ENCODE measurements at places on chromosomes 3 and 15.

DNA sequence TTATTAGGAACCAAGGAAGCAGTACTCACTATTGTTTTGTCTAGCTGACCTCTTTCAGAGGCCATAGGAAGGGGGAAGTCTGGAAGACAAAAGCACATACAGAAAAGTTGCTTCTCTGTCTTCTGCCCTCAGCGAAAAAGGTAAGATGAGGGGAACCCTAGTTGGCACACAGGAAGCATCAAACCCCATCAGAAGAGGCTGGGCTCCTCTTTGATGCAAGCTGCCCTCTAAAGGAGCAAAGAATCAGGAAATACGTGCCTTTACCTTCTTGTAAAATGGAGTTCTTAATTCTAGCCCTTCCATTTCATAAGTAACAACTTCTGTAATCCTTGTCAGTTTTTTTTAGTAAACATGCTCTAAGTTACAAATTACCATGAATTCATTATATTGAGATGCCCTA, 12.5 kb downstream of the SPINK8 start:
- no peak for DNase-seq

GRCh38 chr15:61003437-61004218, 225.5 kb downstream of the RORA start:
- peak; percentile 35 for DNase-seq

GRCh38 chr15:92670621-92671020, 15.0 kb upstream of the FAM174B start:
- no peak for DNase-seq

DNA sequence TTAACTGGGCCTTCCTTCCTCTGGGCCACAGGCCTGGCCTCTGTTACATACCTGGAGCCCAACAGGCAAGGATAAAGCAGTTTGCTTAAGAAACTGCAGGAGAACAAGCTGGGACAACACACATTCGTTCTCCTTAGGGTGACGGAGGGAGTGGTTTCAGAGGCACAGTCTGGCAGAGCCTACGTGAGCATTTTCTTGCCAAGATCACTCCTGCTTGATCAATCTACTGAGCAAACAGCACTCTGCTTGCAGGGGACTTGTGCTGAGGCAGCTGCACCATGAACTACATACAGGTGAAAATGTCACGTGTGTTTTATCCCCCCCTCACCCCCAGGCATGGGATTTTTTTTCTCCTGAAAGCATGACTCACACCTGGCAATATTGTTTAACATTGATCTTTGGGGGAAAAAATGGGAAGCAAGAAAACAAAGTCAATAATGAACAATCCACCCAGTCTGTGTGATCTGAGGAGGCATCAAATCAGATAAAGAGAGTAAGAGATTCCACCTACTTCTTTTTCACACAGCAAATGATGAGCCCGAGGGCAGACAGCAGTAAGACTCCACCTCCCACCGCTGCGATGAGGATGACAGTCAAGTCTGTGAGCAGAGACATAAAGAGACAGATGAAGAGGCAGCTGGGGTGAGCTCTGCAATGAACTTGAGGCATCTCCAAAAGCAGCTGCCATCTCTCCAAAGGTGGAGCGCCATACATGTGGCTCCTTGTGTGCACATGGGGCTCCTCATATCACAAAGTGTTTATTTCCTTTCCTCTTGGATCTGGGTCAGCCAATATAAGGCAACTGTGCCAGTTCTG, 57.4 kb downstream of the CDCP1 start:
- DNase-seq: no peak

GRCh38 chr3:161600173-161600572, 103.6 kb downstream of the OTOL1 start:
- no peak for DNase-seq

DNA sequence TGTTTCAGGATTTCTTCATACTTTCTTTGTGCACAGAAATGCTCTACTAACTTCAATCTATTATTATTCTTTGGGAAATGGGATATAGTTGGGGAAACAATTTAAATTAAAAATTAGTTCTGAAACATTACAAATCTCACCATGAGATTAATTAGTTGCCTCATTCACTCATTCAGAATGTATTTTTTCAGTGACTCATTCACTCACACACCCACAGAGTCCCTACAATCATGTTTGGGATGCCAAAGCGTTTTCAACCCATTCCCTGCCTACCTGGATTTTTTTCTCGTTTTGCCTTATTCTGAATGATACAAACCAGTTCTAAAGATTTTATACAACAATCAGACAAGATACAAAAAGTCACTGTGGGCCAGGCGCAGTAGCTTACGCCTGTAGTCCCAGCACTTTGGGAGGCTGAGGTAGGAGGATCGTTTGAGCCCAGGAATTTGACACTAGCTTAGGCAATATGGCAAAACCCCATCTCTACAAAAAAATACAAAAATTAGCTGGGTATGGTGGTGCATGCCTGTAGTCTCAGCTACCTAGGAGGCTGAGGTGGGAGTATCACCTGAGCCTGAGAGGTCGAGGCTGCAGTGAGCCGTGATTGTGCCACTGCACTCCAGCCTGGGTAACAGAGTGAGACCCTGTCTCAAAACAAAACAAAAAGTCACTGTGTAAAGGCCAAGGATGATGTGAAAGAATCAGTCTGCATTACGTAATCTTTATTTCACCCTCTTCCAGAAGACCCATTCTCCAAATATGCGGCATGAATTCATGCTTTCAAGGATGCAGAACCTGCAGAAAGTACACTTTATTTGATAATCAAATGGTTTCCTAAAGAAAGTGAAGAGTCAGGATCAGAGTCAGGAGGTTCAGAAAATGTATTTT, 34.8 kb upstream of the ARHGEF3 start:
- no peak for DNase-seq

DNA sequence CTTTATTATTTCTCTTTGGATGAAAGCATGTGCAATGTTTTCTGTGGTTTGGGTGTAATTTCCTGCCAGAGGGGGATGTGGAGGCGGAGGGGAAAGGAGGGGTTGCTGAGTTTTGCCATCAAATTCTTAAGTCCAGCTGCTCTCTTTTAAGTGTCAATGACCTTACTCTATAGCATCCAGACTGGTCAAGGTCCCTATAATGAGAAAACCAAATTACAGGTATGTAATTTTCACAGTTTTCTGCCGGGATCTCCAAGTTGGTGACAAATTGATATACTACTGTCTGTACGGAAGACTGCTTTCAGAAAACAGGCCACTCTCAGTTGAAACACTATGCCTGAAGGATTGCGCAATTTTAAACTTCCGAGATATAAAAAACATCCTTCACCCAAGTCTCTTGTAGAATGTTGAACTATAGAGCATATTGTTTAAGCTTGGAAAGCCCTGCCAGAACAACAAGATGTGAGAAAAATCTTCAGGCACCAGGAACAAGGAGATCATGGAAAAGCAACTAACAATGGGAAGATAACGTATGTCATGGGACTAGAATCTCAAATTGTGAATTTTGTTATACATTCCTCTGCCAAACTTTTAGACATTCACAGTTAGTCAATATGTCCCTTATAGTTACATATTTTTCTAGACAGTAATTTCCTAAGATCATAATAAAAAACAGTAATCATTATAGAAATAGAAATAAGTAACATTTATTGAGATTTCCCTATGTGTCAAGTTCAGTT, 300.7 kb upstream of the SATB1 start:
- no peak for DNase-seq

- DNase-seq: peak; percentile 6
These were observed 223.0 kb upstream of the P2RY1 start for GRCh38 chr3:152611905-152612304.

DNA sequence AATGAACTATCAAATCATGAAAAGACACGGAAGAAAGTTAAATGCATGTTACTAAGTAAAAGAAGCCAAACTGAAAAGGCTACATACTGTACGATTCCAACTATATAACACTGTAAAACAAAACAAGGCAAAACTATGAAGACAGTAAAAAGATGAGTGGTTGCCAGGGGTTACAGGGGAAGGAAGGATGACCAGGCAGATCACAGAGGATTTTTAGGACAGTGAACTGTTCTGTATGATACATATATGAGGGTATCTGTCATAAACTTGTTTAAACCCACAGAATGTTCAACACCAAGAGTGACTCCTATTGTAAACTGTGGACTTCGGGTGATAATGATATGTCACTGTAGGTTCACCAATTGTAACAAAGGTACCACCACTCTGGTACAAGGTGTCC, 60.6 kb downstream of the CHSY1 start:
- no peak for DNase-seq

- no peak for DNase-seq
These were observed 121.8 kb downstream of the CACNA2D3 start for GRCh38 chr3:54243960-54244682.

GRCh38 chr3:14534516-14535191, 5.5 kb downstream of the GRIP2 start:
- DNase-seq: no peak

DNA sequence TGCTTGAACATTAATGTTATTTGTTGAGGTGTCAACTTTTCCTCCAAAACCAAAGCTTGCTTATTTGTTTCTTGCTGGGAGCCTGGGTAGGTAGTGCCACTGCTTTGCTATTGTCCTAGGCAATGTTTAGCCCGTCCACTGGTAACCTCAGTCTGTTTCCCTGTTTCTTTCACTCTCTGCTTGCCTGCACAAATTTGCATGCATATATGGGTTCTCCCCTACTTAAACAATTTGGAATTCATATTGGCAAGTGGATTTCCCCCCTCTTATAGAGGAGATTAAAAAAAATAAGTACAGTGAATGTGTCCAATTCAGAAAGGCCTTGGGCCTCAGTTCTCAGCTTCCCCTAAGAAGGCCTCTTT, 45.0 kb upstream of the BOC start:
- no peak for DNase-seq

GRCh38 chr15:72034859-72035650, 82.9 kb downstream of the MYO9A start:
- no peak for DNase-seq

- DNase-seq: no peak
These were observed 47.6 kb upstream of the ATP1B3 start for GRCh38 chr3:141828890-141829289.

- no peak for DNase-seq
These were observed 393.1 kb downstream of the PLOD2 start for GRCh38 chr3:145767909-145768308.

Measured in cerebellum (tissue), 4 donors.